GM12878 (cell line): ENCODE measurements at places on chromosomes 2 and 18. TPM values are rescaled to one million over a fixed set of nuclear protein-coding genes. Genes with fewer than 3 reads are reported as not detected.

Gene C2orf92
- 3.4 and 3.5 TPM in 2 replicates for total RNA-seq

DNA sequence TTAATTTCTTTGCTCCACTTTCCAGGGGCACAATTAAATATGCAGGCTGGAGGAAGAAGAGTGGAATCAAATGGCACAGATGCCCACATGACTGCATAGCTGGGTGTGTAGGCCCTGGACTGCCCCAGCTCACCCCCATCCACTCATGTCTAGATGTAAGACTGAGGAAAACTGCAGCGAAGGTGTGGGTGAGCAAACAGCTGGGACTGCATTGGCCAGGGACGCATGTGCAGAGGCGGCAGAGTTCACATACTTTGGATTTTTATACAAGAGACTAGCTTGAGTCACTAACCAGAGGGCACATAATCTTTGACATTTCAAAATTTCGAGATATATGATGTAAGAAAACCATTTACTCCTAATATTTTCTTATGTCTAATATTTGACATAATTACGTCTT, 60.1 kb downstream of the SPIRE1 start:
- DNase-seq = no peak
- no peaks in the 10 kb centered on the region for H3K27me3 ChIP-seq

Gene ELAC1
- total RNA-seq = 9.3 and 9.4 TPM in 2 replicates

DNA sequence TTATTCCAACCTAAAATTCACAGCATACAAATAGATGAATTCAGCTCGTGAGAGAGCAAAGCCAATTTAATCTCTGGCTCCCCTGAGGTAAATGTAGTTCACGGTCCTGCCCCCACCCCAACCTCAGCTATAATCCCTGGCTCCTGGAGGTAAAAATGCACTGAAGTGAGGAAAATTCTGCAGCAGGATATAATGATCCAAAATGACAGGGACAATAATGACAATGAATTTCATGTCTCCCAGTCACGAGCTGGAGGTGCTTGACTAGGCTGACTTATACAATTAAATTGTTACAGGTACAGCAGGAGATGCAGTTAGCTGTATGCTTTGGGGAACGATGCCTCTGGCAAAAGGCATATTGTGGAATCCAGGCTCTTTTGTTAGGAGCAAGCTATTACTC, 82.0 kb downstream of the GPD2 start:
- no peak overlapping the region for H3K27ac ChIP-seq
- no peak overlapping the region for H3K4me3 ChIP-seq
- no peaks in the 10 kb centered on the region for H3K4me1 ChIP-seq

Gene HMSD
- 49.4 and 62.2 TPM in 2 replicates for total RNA-seq

Gene FOXD4L1
- total RNA-seq = 0.16 TPM in 1 of 2 replicates, not detected in the other

Gene FKBP7
- 5.6 and 6.4 TPM in 2 replicates for total RNA-seq

GRCh38 chr2:219595256-219595655, 2.4 kb upstream of the STK11IP start:
- H3K4me1 ChIP-seq = 0 out of 2 replicates have a peak, but pooled peaks cover 8% of the 10 kb centered on the region
- H3K27ac ChIP-seq = no peak overlapping the region
- no peak overlapping the region for H3K4me3 ChIP-seq
- DNase-seq = no peak

GRCh38 chr2:10028407-10028987, 14.9 kb upstream of the KLF11 start:
- no peaks in the 10 kb centered on the region for H3K36me3 ChIP-seq
- H3K27me3 ChIP-seq = no peaks in the 10 kb centered on the region
- no peak for DNase-seq
- no peak overlapping the region for H3K27ac ChIP-seq
- no peak overlapping the region for H3K4me3 ChIP-seq

Gene ABCB11
- not detected in 2 replicates for total RNA-seq

- H3K36me3 ChIP-seq = no peaks in the 10 kb centered on the region
- H3K4me3 ChIP-seq = no peak overlapping the region; the same call in 1 of the 2 replicates
- H3K4me1 ChIP-seq = peaks cover 4% of the 10 kb centered on the region
- no peak overlapping the region for H3K27ac ChIP-seq
- H3K27me3 ChIP-seq = peaks cover 19% of the 10 kb centered on the region
Observed at GRCh38 chr2:68318914-68319397, 793 bp downstream of the CNRIP1 start.

- no peaks in the 10 kb centered on the region for H3K4me1 ChIP-seq
- DNase-seq = no peak
- H3K27ac ChIP-seq = no peak overlapping the region
- no peaks in the 10 kb centered on the region for H3K36me3 ChIP-seq
- H3K4me3 ChIP-seq = no peak overlapping the region
- no peaks in the 10 kb centered on the region for H3K27me3 ChIP-seq
Observed at GRCh38 chr2:179655627-179656026, 205.8 kb downstream of the ZNF385B start.

Gene RHBDD1
- 25.7 and 29.0 TPM in 2 replicates for total RNA-seq

Gene COL4A3
- total RNA-seq = 4.3 and 5.3 TPM in 2 replicates

GRCh38 chr2:127096718-127097470, 10.1 kb downstream of the BIN1 start:
- H3K27ac ChIP-seq = no peak overlapping the region
- no peaks in the 10 kb centered on the region; the same call in 1 of the 2 replicates for H3K27me3 ChIP-seq
- H3K36me3 ChIP-seq = no peaks in the 10 kb centered on the region

Gene MROH2A
- not detected in 2 replicates for total RNA-seq

DNA sequence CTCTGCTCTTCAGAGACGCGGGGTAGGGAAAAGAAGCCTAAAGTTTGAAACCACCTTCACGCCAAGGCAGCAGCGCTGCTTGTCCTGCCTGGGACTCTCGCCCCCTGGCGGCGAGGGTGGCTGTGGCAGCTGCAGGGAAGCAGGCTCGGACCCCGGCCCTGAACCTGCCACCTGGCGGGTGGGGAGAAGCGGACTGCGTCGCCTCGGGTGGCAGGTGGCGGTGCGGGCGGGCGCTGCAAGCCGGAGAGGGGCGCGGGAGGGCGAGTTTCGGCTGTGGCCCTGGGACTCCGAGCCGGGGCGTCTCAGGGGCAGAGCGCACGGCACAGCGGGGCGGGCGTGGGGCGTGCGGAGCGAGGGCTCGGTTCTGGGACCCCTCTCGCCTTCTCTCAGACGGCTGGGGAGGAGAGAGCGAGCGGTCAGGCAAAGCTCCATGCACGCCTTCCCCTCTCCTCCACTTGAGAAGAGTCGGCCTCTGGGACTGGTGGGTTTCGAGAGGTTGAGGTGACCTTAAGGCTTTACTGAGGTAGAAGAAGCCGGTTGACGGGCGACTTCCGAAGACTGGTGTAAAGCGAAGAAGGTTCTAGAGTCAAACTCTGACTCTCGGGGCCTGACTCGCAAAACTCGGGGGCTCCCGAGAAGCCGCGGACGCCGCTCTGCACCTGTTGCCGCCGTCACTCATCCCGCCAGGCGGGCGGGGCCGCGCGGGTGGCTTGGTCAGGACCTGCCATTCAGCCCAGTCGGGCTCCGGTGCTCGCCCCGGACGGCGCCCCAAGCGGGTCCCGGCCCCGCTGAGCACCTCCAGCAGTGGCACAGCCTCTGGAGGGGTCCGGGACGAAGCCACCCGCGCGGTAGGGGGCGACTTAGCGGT, 1.1 kb upstream of the BOLL start:
- no peaks in the 10 kb centered on the region for H3K27me3 ChIP-seq
- H3K36me3 ChIP-seq = no peaks in the 10 kb centered on the region
- no peaks in the 10 kb centered on the region for H3K4me1 ChIP-seq
- no peak overlapping the region for H3K4me3 ChIP-seq
- H3K27ac ChIP-seq = no peak overlapping the region

DNA sequence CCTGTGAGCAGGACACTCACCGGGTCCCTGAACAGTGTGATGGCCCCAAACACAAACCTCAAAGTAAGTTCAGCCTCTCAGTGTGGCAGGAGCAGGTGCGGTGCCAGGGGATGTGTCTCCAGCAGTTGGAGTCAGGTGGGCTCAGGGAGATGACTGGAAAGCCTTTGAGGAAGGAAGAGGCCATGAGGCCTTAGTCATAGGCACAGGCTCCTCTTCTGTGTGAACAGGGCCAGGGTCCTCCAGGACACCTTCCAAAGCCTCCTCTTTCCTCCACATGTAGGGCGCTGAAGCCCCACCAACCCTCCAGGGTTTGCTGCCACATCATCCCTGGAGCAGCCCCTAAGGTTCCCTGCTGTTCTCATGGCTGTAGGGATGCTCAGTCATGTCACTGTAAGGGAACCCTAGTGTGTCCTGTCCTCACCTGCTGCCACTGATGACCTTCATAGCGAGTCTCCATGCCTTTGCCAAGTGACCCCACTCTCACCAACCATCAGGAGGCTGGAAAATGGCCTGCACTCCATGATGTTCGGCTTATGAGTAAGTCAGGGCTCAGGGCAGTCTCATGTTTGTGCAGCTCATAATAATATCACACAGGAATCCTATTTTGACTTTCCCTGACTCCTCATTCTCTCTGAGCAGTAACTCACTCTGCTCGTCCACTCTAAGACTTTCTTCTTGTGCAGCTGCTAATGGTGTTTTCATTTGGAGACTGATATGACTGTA, 1152.9 kb downstream of the RPIA start:
- DNase-seq = no peak
- H3K36me3 ChIP-seq = no peaks in the 10 kb centered on the region
- H3K4me3 ChIP-seq = no peak overlapping the region
- no peak overlapping the region for H3K27ac ChIP-seq

- H3K27ac ChIP-seq = no peak overlapping the region
- no peak for DNase-seq
- no peaks in the 10 kb centered on the region for H3K4me1 ChIP-seq
- no peak overlapping the region for H3K4me3 ChIP-seq
Observed at GRCh38 chr2:11718606-11719005, 27.8 kb upstream of the LPIN1 start.

GRCh38 chr2:207481924-207482323, 47.8 kb upstream of the CREB1 start:
- no peak for DNase-seq
- no peaks in the 10 kb centered on the region for H3K36me3 ChIP-seq
- H3K27me3 ChIP-seq = no peaks in the 10 kb centered on the region
- no peak overlapping the region for H3K4me3 ChIP-seq
- H3K27ac ChIP-seq = no peak overlapping the region
- H3K4me1 ChIP-seq = peaks cover 5% of the 10 kb centered on the region

Gene ALLC
- total RNA-seq = not detected in 2 replicates

DNA sequence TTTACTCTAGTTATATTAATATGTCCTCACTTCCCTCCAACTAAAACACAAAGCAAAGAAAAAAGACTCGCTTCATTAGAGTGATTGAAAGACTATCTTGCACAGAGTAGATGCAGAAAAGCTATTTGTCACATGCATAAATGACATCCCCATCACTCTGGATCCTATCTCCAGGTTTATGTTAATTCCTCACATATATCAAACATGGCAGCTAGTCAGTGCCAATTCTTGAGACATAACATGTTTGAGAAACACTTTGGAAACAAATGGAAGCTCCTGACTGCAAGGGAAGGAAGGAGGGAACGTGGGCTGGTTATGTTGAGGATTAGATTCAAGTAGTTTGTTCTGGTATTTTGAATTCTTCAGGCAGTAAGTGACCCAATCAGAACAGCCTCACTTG, 89.8 kb upstream of the BCL2L11 start:
- DNase-seq = no peak
- H3K4me3 ChIP-seq = no peak overlapping the region
- H3K36me3 ChIP-seq = no peaks in the 10 kb centered on the region
